ENCODE measurements at places on chromosomes 2 and 18. TPM values are rescaled to one million over a fixed set of nuclear protein-coding genes. Genes with fewer than 3 reads are reported as not detected.

UGT1A1 gene
- not detected for total RNA-seq

KCNJ13 gene
- total RNA-seq = not detected

IL1A gene
- total RNA-seq = 0.05 TPM

RAB31 gene
- total RNA-seq = 52.7 TPM

CBLN2 gene
- total RNA-seq = not detected

WDR33 gene
- 15.0 TPM for total RNA-seq

IL1B gene
- 0.44 TPM for total RNA-seq

PLCL1 gene
- total RNA-seq = 15.5 TPM

SERPINB5 gene
- not detected for total RNA-seq

SIX2 gene
- total RNA-seq = 130 TPM

STEAP3 gene
- 3.1 TPM for total RNA-seq

GAREM1 gene
- total RNA-seq = 21.8 TPM

SIGLEC15 gene
- total RNA-seq = not detected

REG1B gene
- total RNA-seq = not detected

SERPINB13 gene
- total RNA-seq = not detected

SERPINB11 gene
- total RNA-seq = not detected

UGT1A5 gene
- total RNA-seq = not detected

RNF144A gene
- 6.9 TPM for total RNA-seq

SLC4A5 gene
- total RNA-seq = 1.7 TPM

KHK gene
- not detected for total RNA-seq

EPAS1 gene
- 463 TPM for total RNA-seq

SULT6B1 gene
- total RNA-seq = not detected

GPC1 gene
- total RNA-seq = 248 TPM

BMP10 gene
- total RNA-seq = not detected

PROC gene
- total RNA-seq = not detected

GPR45 gene
- not detected for total RNA-seq

CDK15 gene
- 1.2 TPM for total RNA-seq

L3MBTL4 gene
- not detected for total RNA-seq

CD8B gene
- not detected for total RNA-seq

TRPM8 gene
- total RNA-seq = not detected

BOLL gene
- not detected for total RNA-seq

TPO gene
- not detected for total RNA-seq

DSC3 gene
- under 0.01 TPM for total RNA-seq

ODC1 gene
- 30.9 TPM for total RNA-seq

KCNJ3 gene
- total RNA-seq = not detected

NPHP1 gene
- 0.73 TPM for total RNA-seq

SERPINB10 gene
- total RNA-seq = not detected

REG1A gene
- total RNA-seq = not detected

DTNA gene
- 10.8 TPM for total RNA-seq

CRYGD gene
- not detected for total RNA-seq

CDKL4 gene
- total RNA-seq = 0.50 TPM

CCNT2 gene
- 19.9 TPM for total RNA-seq

CERS6 gene
- 11.9 TPM for total RNA-seq

BCL2L11 gene
- 6.7 TPM for total RNA-seq

SESTD1 gene
- 42.4 TPM for total RNA-seq

RAB3GAP1 gene
- 36.5 TPM for total RNA-seq

CRIM1 gene
- 68.2 TPM for total RNA-seq

PAIP2B gene
- total RNA-seq = 0.54 TPM

M1AP gene
- not detected for total RNA-seq

NCOA1 gene
- 14.9 TPM for total RNA-seq

ANKRD30B gene
- not detected for total RNA-seq

REG3G gene
- total RNA-seq = not detected

SERPINB3 gene
- not detected for total RNA-seq

GALR1 gene
- total RNA-seq = not detected

STARD6 gene
- total RNA-seq = not detected

SLC5A7 gene
- total RNA-seq = not detected

NTSR2 gene
- total RNA-seq = not detected

MDH1B gene
- total RNA-seq = 0.64 TPM

SERPINB4 gene
- total RNA-seq = not detected

Data from cardiac ventricle fibroblast (primary cell).